ENCODE measurements at places on chromosomes 11 and 22.

- DNase-seq, result peak; percentile 66
These were observed 565 bp downstream of the NUCB2 start for GRCh38 chr11:17277024-17277584.

DNA sequence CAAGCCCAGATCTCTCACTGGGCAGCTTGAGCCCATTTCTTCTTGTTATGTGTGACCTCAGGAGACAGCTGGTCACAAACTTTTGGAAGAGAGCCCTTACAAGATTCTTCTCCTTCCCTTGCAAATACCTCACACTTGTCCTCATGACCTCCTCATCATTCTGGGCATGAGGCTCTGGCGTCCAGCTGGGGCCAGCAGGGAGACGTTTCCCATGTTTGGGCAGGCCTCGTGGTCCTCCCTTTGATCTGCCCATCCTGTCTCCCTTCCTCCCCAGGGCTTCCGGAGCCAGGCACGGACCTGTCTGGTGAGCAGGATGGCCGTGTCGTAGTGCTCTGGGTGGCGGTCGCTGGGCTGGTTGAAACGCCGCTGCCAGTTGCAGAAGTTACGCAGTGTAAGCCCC, 9.7 kb downstream of the ADAMTS8 start:
- DNase-seq, result no peak

- DNase-seq, result no peak
These were observed 46.0 kb downstream of the STIM1 start for GRCh38 chr11:3901249-3902025.

DNA sequence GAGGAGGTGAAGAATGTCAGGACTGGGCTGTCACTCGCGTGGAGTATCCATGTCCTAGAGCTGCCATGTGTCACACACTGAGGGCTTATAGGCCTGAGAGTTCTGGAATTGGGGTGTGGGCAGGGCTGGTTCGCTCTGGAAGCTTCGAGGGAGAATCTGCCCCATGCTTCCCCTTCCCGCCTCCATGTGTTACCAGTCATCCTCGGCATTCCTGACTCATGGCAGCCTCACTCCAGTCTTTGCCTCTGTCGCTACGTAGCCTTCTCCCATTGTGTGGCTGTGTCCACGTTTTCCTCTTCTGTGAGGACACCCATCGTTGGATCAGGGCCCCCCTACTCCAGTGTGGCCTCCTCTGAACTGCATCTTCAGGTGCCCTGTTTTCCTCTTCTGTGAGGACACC, 301.2 kb downstream of the TBC1D22A start:
- DNase-seq, result no peak

DNA sequence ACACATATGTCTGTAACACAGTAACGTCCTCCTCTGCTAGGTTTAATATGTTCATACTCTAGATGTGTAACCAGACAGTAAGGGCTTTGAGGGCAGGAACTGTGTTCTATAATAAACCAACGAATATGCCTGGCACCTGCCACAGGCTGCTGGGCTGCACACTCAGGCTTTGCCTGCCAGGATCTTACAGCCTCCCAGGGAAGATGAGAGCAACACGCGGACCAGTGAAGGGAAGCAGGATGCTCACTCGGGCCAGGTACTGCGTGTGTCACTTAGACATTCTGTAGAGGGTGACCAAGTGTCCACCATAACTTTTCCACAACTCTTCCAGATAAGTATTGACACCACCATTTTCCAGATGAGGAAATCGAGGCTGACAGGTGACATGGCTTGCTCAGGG, 21.7 kb upstream of the BAIAP2L2 start:
- no peak for DNase-seq

- DNase-seq, result no peak
These were observed 358.3 kb upstream of the ARHGAP42 start for GRCh38 chr11:100328626-100329340.

Data from activated CD4-positive, alpha-beta T cell treated with anti-CD3 and anti-CD28 coated beads, Interleukin-2, Interleukin-4, amounts not matched to agents 100 ng/mL and 50 ng/mL, durations not matched to agents 16 hours and 8 hours (primary cell).